T-cell (primary cell): ENCODE measurements at places on chromosomes 13 and 19.

DNA sequence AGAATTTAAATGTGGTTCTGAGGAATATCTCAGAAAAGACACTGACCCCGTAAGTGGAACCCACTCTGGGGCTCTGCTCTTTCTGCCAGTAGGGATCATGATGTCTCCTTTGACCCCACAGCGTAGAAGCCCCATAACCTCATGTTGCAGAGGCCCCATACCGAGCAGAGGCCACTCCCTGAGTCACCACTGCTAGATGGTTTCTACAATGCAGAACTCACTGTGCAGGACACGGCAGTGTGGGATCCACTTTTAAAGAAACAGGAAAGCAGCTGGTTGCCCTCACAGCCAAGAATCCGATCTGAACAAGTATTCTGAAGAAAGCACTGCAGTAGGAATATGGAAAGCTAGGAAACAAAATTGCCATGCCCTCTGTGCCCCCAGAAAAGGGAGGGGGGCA is 4.2 kb downstream of the SLC7A1 start:
- DNase-seq = no peak

- no peak for DNase-seq
Measured at GRCh38 chr13:100833427-100833826, 158.8 kb upstream of the TMTC4 start.

- peak; percentile 32 for DNase-seq
Measured at GRCh38 chr19:1455336-1456120, 5.6 kb downstream of the APC2 start.

GRCh38 chr13:30110301-30111070 is 196.9 kb downstream of the KATNAL1 start:
- DNase-seq = no peak

DNA sequence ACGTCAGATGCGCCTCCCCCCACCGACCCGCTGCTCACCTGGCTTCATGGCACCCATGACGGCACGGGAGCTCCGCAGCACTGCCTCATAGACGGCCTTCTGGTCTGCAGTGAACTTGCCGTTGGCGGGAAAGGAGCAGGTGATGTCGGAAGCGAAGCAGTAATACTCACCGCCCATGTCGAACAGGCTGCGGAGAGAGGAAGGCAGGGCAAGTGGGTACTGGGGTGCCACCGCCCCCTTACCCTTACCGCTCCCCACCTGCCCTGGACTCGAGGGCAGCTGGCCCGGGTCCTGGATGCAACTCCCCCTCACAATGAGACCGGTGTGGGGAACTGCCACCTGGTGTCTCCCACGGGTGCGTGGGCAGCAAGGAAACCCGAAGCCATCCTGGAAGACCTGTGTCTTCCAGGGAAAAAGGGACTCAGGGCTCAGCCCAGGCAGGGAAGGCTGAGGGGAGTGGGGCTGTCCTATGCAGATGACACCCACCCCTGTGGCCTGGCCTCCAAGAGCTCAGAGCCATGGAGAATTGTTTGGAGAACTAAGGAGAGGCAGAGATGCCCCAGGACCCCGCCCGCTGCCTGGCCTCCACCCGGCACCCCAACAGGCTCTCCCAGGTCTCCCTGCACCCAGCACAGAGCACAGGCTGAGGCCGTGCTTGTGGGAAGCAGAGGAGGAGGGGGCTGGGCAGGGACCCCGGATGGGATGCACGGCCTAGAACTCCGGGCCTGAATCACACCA is 28.3 kb downstream of the CEBPG start:
- DNase-seq = no peak

DNA sequence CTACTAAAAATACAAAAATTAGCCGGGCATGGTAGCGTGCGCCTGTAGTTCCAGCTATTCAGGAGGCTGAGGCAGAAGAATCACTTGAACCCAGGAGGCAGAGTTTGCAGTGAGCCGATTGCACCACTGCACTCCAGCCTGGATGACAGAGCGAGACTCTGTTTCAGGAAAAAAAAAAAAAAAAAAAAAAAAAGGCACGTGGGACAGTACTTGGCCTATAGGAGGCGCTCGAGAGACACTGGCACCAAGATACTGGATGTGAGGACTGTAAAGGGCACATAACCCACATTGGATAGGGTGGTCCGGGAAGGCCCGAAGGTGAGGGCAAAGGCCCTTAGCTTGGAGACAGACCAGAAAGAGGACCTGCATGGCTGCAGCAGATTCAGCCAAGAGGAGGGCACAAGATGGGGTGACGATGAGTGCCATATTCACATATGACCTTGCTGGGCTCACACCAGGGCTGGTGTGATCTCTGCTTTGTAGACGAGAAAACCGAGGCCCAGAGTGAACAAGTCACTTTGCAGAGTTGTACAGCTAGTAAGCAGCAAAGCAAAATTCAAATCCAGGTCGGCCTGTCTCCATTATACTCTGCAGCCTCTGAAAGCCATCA is 89.4 kb downstream of the DPF1 start:
- DNase-seq = peak; percentile 13

DNA sequence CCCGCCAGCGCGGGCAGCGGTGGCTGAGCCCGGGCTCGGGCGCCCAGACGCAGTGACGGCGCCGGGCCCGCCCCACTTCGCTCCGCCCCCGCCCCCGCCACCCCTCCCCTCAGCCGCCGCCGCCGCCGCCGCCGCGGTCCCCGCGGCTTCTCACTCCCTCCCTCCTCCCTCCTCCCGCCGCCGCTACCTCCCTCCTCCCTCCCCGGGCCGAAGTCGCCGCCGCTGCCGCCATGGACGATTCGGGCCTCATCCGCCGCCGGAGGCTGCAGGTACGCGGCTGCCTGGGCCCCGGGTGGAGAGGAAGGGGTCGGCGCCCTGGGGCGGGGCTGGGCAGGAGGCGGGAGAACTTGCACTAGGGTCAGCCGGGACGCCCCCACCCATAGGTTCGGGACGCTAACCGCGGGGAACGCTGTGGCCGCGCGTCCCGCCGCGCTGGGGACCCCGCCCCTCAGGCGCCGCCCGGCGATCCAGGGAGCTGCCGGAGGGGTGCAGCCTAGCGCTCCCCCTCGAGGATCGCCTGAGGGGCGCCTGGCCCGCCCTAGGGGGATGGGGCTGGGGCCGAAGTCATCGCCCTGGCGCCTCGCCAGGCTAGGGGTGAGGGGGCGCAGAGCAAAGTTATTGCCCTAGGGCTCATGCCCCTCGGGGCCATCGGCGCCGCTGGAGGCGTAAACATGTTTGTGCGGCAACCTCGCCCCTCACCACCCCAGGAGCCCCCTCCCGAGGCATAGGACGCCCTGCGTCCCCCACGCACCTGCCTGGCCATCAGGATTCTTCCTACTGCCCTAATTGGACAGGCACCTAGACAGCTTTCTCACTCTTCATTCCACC is 427 bp downstream of the RTBDN start:
- no peak for DNase-seq

- DNase-seq = no peak
Measured at GRCh38 chr19:8451885-8452284, 7.1 kb downstream of the HNRNPM start.

- DNase-seq = no peak
Measured at GRCh38 chr13:25871389-25872125, 180.3 kb downstream of the SHISA2 start.

GRCh38 chr19:53980539-53981375 is 10.7 kb upstream of the CACNG6 start:
- DNase-seq = no peak

GRCh38 chr19:43773725-43774102 is 7.1 kb downstream of the KCNN4 start:
- no peak for DNase-seq

DNA sequence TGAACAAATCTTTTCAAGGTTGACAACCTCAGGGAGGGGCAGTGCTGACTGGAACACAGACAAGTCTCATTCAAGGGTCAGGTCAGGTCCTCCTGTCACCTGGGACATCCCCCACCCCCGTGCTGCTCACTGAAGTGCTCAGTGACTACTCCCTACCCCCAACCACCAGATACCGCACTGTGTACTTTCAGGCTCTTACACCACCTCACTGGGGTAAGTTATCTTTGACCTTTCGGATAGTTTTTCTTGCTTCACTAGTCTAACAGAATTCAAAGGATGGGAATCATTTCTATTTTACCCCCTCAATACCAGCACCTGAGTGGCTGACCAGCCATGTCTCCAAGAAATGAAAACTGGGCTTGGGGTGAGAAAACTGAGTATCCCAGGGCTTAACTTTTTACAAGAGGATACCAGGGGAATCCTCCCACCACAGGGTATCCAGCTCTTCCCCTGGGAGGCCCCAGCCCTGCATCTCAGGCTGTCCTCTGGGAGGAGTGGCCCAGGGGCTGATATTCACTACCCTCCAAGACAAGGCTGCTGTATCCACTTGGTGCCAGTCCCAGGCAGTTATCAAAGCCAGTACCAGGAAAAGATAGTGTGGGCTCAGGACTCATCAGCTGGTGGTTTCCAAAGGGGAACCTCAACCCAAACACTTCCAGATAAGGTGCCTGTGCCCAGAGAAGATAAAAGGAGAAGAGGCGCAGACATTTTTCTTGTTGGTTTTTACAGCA is 2.1 kb downstream of the ZNF563 start:
- DNase-seq = peak; percentile 44

- DNase-seq = no peak
Measured at GRCh38 chr13:103517066-103517767, 451.0 kb upstream of the SLC10A2 start.

GRCh38 chr13:41597348-41598041 is 140.1 kb downstream of the RGCC start:
- DNase-seq = no peak

- no peak for DNase-seq
Measured at GRCh38 chr19:44692379-44692721, 6.6 kb upstream of the CEACAM16 start.

GRCh38 chr13:69094485-69094884 is 1013.1 kb upstream of the ATXN8OS start:
- no peak for DNase-seq

DNA sequence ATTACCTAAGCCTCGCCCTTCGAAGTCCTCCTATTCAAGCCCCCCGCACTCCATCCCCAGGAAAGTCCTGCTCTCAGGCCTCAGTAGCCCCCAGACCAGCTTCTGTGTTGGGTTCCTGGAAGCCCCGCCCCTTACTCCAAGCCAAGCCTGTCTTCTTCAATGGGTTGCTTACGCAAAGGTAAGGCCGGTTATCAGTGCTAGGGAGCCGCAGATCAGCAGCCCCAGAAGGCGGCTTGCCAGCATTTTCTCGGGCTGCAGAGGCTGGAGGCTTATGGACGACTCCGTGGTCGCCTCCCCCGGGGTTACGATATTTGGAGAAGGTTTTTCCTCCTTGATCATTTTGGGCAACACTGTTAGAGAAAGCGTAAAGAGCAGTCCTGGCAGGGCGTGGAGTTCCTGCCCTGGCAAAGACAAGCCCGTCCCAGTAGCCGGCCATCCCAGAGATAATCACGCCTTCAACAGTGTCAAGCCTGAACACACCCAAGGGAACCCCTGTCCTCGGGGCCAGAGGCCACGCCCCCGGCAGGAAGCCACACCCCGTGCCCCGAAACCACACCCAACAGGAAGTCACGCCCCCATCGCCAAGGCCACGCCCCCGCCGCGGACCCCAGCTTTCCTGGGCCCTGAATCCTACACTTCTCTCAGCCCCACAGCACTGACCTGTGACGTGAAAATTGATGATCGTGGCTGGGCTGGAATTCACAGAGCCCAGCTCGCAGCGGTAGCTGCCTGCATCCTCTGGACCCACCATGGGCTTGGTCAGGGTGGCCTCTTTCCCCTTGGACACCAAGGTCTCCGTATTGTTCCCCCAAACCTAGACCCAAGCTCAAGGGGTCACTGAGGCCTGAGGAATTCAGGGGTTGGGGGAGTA is 954 bp upstream of the RASIP1 start:
- DNase-seq = no peak

- DNase-seq = no peak
Measured at GRCh38 chr19:4057931-4058692, 8.6 kb downstream of the ZBTB7A start.

GRCh38 chr13:41462427-41462826 is 5.1 kb downstream of the RGCC start:
- DNase-seq = no peak

- no peak for DNase-seq
Measured at GRCh38 chr13:32261567-32261966, 53.6 kb downstream of the ZAR1L start.

- DNase-seq = no peak
Measured at GRCh38 chr19:33129901-33130300, 2.0 kb upstream of the WDR88 start.

- no peak for DNase-seq
Measured at GRCh38 chr19:3046698-3047495, 15.4 kb downstream of the TLE5 start.

- no peak for DNase-seq
Measured at GRCh38 chr13:44879452-44880058, 109.7 kb downstream of the NUFIP1 start.

- DNase-seq = no peak
Measured at GRCh38 chr13:77267362-77267761, 59.5 kb downstream of the MYCBP2 start.

GRCh38 chr19:40713939-40714338 is 2.7 kb downstream of the COQ8B start:
- no peak for DNase-seq

DNA sequence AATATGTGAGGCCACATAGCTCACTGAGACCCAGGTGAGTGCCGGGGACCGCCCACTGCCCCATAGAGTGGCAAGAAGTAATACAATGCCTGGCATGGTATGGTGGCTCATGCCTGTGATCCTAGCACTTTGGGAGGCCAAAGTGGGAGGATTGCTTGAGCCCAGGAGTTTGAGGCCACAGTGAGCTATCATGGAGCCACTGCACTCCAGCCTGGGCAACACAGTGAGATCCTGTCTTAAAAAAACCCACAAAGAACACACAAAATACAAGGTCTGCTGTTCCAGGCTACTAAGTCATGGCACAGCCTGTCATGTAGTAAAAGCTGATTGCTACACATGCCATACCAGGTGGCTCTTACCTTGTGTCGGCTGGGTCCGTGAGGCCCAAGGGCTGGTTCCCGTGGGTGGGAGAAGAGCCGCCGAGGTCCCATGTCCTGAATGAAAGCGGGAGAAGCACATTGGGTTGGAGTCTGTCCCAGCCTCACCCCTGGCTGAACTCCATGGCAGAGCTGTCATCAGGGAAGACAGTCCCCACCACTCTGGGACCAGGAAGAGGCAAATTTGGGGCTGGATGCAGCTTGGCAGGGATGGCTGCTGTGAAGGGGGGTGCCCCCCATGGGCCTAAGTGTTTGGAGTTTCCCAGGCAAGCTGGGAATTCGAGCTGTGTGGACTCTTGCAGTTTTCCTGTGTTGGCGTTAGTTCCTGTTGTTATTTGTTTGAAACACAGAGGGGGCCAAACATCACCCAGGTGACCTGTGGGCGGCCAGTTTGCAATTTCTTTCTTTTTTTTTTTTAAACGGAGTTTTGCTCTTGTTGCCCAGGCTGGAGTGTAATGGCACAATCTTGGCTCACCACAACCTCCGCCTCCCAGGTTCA is 3.2 kb upstream of the FDX2 start:
- no peak for DNase-seq

DNA sequence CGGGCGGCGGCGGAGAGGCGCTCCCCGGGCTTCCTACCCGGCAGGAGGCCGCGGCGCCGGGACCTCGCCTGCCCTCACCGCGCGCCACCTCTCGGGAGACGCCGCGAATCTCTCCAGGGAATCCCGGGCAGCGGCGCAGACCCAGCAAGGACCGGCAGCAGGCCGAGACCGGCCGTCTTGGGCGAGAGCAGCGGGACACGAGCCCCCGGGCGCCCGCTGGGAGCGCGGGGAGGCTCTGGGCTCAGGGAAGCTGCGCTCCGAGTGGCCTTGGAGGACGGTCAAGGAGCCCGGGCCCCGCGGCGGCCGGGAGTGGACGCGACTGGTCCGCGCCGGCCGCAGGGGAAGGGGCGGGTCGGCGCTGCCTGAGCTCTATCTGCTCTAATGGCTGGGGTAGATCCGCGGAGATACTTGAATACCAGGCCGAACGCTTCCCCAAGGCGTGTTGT is 14.7 kb downstream of the CDX2 start:
- no peak for DNase-seq
